ENCODE measurements at places on chromosomes 12 and 14.

DNA sequence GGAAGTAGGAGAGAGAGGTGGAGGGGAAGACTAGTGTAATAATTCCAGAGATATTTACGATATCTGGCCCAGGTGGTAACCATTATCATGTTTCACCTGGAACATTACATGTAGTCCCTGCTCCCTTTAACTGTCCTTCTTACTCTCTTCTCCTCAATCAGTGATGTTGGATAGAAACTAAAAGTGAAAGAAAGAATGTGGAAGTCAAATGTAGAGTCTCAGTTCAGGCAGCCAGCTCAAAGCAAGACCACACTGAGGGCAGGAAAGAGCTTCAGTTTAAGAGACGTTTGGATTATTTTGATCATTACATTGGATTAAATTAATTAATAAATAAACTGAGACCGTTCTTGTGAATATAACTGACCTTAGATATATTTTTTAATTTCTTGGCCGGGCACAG, 594.4 kb downstream of the FLRT2 start:
- DNase-seq: no peak

DNA sequence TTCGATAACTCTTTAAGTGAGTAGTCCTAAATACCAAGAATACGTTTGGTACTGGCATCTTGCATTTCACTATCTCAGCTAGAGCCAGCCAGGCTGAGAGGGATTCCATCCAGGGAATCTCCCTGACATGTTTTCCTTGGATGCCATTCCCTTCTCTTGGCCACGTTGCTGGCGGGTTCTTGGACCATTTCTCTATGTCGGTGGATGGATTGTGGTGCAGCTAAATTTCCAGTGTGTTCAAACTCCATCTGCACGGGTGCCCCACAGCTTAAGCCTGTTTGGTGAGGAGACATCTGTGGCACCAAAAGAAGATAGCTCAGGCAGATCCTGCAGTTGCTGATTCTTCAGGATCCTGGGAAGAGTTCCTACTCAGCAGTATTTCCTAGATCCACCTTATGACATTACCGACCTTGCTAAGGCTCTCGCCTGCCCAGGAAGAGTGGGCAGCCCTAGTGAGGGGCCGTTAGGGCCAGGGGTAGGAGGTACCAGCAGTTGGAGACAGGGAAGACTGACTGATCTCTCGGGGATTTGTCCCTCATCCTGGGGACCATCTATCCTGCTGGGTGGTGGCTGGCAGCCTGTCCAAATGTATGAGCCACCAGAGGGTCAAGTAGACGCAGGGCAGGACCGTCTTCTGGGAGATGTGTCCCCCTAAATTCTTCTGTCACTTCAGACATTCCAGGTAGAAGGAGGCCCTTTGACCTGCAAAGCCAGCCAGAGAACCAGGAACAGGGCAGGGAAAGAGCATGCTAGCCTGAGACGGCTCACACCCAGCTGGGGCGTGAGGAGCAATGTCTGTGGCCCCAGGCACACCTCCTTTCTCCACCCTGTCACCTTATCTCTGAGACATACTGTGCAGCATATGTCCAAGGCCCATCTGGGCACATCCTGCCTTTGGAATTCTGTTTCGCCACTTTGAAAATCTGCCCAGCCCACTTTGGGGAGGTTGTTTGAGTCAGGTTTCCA, 72.6 kb upstream of the CAPRIN2 start:
- DNase-seq: peak; percentile 39

- DNase-seq: no peak
Observed at GRCh38 chr12:90945070-90945649, 9.8 kb downstream of the CCER1 start.

DNA sequence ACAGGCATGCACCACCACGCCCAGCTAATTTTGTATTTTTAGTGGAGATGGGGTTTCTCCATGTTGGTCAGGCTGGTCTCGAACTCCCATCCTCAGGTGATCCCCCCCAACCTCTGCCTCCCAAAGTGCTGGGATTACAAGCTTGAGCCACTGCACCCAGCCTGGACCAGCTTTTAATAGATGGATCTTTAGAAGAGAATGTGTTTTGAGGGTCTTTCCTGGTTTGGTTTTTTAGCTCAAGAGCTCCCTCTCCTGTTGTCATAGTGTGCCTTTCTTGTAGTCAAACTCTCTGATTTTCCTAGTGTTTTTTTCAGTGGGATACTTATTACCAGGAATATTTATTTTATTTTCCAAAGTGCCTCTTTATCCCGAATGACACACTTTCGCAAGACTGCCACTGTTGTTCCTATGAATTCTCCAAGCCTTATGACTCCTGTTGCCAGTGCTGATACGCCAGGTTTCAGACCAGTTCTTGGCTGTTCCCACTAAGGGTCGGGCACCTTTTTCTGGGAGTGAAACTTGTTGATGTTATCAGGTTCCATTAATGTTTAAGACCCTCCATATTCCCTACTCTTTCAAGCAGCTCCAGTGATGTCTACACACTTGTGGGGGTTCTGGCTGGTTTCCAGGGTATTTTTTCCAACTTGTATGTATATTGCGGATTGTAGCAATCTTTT, 31.5 kb upstream of the LIMA1 start:
- peak; percentile 37 for DNase-seq

GRCh38 chr14:76779221-76780057, 18.2 kb downstream of the VASH1 start:
- no peak for DNase-seq

DNA sequence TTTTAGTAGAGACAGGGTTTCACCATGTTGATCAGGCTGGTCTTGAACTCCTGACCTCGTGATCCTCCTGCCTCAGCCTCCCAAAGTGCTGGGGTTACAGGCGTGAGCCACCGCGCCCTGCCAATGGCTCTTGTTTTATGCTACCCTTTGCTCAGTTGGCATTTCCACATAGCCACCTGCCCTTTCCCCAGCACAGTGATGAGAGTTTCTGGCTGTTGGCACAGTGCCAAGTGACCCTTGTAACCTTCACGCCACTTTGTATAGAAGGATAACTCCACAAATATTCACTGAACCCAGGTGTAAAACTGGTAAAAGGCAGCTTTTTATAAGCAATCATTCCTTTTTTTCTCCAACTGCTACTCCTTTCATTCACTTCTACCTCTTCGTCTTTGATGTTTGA, 18.5 kb upstream of the CCDC175 start:
- DNase-seq: no peak

- peak; percentile 74 for DNase-seq
Observed at GRCh38 chr14:60722357-60723115, 1.6 kb downstream of the SIX4 start.

DNA sequence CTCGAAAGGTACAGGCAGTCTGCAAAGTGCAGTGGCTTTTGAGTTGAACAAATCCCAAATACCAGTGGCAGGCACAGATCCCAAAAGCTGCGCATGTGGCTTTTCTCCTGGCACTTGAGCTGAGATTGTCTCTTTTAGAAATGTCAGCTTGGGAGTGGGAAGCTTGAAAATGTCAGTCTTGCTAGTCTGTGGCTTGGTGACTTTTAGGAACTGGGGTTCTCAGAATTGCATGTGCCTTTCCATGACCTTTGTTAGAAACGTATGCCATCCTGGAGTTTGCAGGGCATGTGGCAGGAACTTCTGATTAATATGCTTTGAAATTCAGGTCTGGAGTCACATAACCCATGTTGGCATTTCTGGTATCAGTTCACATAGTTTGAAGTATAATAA, 182.1 kb downstream of the CHST11 start:
- no peak for DNase-seq

DNA sequence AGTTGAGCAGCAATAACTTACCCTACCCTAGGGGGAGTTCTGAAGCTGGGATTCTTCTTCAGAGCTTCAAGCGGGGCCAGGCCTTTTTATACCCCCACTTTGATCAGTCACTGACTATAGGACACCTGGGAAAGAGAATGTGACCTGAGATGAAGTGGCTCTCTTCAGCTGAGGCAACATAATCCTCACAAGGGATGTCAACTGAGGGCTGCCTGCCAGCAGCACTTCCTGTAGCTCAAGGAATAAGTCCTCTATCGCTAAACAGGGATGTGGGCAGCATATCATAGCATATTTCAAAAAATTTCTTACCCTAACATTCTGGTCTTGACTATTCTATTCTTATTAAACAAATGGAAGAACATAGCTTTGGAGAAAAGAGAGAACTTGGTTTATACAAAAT, 17.4 kb downstream of the LGALS3 start:
- no peak for DNase-seq

DNA sequence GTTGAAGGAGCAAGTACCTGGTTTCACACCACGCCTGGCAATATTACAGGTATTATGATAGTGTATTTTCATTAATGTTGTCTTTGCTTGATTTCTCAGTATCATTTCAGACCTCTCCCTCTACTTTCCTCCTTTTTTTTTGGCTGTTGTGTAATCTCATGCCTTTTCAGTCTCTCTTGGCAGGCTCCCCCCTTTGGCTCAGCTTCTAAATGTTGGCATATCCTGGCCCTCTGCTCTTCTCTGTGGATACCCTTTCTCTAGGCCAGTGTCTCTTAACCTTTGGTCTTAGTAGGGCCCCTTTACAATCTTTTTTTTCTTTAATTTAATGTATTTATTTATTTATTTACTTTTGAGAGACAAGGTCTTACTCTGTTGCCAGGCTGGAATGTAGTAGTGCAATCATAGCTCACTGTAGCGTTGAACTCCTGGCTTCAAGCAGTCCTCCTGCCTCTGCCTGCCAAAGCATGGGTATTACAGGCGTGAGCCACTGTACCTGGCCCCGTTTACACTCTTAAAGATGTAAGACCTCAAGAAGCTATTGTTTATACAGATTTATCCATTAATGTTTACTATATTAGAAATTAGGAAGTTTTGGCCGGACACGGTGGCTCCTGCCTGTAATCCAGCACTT, 12.8 kb downstream of the MTHFD1 start:
- no peak for DNase-seq

- peak; percentile 90 for DNase-seq
Observed at GRCh38 chr14:57362361-57362760, 28.0 kb upstream of the NAA30 start.

DNA sequence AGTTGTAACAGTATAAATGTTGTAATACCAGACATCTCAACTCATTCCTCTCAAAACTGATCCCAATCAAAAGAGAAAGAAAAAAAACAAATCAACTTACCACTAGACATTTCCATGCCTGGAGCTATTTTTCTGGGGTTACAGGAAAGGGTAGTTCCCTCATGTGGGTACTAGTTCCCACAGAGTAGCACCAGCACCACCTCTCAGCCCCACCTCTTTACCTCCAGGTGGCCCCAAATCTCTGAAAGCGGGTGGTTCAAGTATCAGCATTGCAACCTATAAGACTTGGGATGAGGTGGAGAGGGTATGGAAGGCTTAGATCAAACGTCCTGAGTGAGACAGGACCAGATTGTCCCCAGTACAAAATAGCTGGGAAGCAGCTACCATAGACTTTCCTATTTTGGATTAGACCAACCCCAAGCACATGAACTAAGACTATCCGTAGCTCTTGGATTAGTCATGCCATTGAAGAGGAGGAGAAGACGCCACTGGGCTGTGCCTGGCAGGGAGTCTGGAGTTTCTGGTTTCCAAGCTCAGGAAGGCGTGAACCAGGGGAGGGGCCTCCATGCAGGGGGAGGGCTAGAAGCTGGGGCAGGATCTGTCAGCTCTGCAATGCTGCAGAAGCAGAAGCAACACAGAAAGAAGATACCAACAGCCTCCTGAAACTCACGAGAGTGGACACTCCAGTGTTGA, at the start of gene SLC39A2:
SLC39A2 (plus strand) TSS at position 620 of the 693 bp plus-strand sequence. CDS start 154 bp downstream, outside the sequence.
- peak; percentile 96 for DNase-seq

GRCh38 chr14:74204491-74204890, 34.8 kb upstream of the VSX2 start:
- DNase-seq: no peak

DNA sequence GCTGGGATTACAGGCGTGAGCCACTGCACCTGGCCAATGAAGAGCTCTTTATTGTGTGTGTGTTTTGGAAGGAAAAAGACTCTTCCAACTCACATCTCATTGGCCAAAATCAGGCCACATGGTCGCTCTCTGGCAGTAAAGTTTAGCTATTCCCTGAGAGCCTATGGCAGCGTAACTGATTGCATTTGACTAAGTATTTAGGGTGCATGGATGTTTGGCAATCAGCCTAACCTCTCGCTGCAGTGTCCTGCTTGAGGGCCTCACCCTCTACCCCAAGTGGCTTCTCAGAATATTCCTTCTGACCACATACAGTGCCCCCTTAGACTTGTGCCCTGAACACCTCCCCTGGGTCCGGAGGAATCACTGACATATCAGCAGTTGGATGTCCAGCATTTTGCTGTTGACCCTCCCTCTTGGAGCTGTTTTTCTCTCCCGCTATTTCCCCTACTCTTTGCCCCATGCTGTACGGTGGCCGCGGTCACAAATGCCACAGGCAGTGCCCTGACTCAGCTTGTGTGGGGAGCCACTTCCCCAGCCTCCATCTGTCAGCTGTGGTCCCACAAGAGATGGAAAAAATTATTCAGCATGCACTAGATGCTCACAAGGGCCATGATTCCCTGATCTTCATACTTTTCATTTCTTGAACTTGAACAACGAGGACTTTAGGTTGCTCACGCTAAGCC, 9.5 kb downstream of the PHETA1 start:
- DNase-seq: no peak

- DNase-seq: no peak
Observed at GRCh38 chr12:11981121-11981733, 89.5 kb upstream of the BCL2L14 start.

DNA sequence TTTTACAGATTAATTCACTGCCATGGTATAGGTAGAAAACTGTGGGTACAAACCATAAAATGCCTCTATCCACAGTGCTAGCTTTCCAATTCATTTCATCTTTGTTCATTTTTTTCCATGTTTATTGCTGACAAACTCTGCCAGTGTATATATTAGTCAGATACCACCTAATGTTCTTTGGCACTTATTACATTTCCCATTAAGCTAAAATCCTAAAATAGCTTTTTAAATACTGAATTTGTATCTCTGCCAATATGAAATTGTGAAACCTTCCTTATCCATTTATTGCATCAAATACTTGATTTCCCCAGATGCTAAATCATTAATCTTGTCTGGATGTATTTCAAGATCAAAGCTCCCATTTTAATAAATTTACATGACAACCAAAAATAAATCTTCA, 150.1 kb upstream of the FSCB start:
- no peak for DNase-seq

GRCh38 chr14:47191700-47192099, 483.7 kb downstream of the MDGA2 start:
- DNase-seq: no peak

DNA sequence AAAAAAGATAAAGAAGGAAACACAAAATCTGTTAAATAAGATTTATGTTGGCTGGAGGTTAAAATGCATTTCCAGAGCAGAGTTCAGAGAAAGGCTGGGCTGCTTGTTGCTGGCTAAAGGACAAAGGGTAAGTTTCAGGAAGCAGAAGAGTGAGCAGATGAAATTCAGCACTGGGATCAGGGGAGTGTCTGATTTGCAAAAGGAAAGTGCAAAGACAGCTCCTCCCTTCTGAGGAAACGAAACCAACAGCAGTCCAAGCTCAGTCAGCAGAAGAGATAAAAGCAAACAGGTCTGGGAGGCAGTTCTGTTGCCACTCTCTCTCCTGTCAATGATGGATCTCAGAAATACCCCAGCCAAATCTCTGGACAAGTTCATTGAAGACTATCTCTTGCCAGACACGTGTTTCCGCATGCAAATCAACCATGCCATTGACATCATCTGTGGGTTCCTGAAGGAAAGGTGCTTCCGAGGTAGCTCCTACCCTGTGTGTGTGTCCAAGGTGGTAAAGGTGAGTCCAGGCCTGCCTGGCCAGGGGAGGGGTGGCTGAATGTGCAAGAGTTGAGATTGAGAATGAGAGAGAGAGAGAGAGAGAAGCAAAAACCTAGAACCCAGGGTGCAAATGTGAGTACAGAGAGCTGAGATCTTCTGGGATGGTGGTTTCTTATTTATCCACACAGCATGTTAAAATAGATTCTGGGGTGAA, at the start of gene OAS1:
OAS1 (plus strand) TSS at position 251 of the 703 bp plus-strand sequence; CDS start at position 329, 78 bp downstream.
- DNase-seq: peak; percentile 63
